ENCODE measurements at places on chromosomes 3 and 15. TPM values are rescaled to one million over a fixed set of nuclear protein-coding genes. Genes with fewer than 3 reads are reported as not detected.

DNA sequence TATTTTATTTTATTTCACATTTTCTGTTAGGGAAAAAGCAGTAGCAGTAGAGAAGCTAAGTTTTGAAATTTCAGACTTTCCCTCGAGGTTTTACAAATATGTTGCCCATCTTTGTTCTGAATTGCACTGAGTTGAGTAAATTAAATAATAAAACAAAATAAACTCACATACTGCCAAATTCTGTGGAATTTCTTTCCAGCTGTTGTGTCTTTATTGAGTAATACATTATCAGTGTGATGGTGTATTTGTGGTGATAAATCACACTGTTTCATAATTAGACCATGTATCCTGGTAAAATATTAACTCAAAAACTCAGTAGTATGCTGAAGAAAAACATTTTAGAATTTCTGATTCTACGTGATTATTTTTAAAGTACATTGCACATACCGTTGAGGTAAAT, 592.1 kb downstream of the SI start:
- H3K27me3 ChIP-seq = no peaks in the 10 kb centered on the region
- no peak overlapping the region for H3K27ac ChIP-seq
- no peak overlapping the region for H3K4me3 ChIP-seq
- DNase-seq = no peak

DNA sequence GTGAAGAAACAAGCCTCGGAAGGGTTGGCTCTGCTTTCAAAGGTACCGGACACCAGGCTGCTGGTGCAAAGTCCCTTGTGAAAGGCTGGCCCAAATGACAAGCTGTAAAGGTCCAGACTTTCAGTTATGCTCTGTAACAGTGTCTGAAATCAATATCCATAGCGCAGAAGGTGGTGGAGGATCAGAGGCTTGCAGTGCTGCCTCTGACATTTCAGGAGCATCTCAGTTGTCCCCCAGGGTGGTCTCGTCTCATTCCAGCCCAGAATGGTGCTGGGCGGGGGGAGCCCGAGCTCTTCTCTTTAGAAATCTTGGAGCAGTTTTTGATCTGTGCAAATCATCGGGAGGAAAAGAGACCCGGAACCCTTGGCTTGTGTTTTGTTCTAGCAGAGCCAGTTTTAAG, 402.3 kb upstream of the RGMA start:
- no peaks in the 10 kb centered on the region for H3K36me3 ChIP-seq
- H3K4me1 ChIP-seq = no peaks in the 10 kb centered on the region
- no peak overlapping the region for H3K4me3 ChIP-seq
- DNase-seq = no peak

DNA sequence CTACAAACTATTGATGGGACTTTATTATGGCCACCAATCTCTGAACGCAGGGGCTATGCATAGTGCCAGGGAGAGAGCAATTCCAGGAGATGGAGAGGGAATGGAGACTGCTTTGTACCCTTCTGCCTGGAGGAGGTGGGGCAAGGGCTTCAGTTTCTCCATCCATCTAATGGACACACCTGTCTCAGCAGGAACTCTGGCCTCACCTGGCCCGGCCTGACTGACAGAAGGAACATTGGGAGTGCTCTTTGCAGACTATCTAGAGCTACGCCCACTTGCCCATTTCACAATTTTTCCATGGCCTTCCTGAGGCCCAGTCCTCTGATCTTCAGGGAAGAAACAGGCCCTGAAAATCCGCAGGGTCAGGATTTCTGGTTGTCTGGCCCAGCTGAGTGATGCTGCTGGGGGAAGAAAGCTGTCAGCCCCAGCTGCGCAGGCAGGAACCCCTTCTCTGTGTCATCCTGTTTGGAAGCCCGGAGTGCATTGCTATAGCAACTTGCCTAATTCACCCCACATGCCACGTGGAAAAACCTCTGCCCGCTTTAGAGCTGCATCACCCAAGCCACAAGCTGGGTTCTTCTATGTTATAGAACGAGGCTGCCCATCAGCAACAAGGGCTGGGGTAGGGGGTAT, 6.4 kb downstream of the ITGA11 start:
- no peaks in the 10 kb centered on the region for H3K36me3 ChIP-seq
- no peaks in the 10 kb centered on the region for H3K4me1 ChIP-seq
- no peak for DNase-seq

DNA sequence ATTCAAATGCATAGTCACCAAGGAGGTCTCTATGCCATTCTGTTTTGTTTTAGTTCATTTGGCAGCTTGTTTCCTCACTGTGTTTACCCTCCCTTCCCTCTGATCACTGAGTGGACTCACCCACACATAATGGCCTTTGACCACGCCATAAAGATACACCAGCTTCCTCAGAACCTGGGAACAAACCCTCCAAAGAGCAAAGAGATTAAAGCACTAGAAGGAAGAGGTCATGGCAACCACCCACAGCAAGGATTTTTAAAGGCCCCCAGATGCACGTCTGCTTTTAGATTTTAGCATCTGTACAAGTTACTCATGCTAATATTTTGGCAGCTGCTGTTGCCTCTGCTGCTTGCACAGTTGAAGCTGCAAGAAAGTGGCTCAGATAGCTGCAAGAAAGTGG, 47.9 kb upstream of the CADPS start:
- no peaks in the 10 kb centered on the region for H3K36me3 ChIP-seq
- H3K4me3 ChIP-seq = no peak overlapping the region
- DNase-seq = no peak

- H3K4me1 ChIP-seq = peaks cover 68% of the 10 kb centered on the region
- H3K4me3 ChIP-seq = peak overlapping the region; percentile 92
- H3K36me3 ChIP-seq = no peaks in the 10 kb centered on the region
- H3K27me3 ChIP-seq = no peaks in the 10 kb centered on the region
- H3K27ac ChIP-seq = peak overlapping the region; percentile 89
- DNase-seq = no peak
Measured at GRCh38 chr15:72231833-72232478, 966 bp upstream of the PKM start.

DNA sequence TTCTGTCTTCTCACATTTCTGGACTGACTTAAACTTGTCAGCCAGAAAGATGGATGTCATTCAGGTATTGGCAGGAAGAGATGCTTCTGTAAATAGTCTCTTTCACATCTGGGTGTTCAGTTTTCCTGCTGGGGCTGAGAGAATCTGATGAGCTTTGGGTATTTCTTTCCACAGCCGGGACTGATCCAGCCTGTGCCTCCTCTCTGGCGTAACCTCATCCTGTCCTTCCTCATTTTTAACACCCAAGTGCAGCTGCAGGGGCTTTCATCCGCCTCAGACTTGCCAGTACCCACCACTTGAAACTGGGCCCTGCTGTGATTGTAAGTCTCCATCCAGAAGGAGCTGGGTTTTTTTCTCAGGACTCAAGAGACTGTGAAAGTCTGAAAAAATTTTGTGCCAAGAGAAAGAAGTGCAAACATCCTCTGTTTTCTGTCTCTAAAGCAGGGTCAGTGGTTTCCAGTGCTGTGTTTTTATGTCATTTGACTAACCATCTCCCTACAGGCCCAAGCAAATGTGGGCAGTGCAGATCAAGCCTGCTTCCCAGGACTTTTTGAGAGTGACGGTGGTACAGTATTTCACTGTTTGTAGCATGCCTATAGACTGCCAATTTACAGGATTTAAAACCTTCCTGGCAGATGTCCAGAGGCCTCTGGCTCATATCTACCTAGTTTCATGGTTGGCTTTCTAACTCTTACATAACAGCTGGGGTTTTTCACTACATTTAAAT, 342.7 kb downstream of the PTPRG start:
- no peaks in the 10 kb centered on the region for H3K4me1 ChIP-seq
- no peak overlapping the region for H3K4me3 ChIP-seq
- DNase-seq = no peak
- no peaks in the 10 kb centered on the region for H3K36me3 ChIP-seq
- H3K27ac ChIP-seq = no peak overlapping the region
- H3K27me3 ChIP-seq = no peaks in the 10 kb centered on the region

- H3K36me3 ChIP-seq = no peaks in the 10 kb centered on the region
- H3K4me1 ChIP-seq = peaks cover 49% of the 10 kb centered on the region
- peak overlapping the region; percentile 65 for H3K4me3 ChIP-seq
- peaks cover 20% of the 10 kb centered on the region for H3K27me3 ChIP-seq
Measured at GRCh38 chr3:72099326-72100079, 314.6 kb upstream of the PROK2 start.

DNA sequence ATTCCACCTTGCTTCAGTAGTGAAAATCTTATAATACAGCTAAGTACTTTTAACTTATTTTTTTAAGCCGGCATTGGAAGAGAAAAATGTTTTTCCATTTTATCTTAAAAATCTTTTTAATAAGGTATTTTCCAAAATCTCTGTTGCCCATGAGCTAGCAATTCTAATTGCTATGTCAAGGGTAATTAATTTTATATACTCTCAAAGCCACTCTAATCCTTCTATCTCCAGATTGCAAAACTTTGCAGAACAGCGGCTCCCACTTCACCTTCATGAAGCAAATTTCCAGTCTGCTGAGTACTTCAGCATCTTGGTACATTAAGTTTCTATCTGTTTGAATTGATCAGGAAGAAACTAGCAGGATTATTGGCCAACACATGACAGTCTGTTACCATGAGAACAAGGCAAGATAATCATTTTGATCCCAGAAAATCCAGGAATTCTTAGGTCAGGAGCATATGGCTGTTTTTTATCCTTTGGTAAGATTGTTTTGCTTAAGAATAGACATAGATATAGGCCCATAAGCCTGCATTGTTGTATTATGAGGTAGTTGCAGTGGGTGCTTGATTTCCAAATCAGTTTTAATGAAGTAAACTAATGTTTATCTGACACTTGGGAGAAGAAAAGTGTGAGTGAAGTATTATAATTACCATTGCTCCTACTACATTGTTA, 6.0 kb downstream of the TIPARP start:
- H3K36me3 ChIP-seq = no peaks in the 10 kb centered on the region
- H3K4me1 ChIP-seq = peaks cover 30% of the 10 kb centered on the region
- no peak overlapping the region for H3K4me3 ChIP-seq
- H3K27ac ChIP-seq = peak overlapping the region; percentile 65

DNA sequence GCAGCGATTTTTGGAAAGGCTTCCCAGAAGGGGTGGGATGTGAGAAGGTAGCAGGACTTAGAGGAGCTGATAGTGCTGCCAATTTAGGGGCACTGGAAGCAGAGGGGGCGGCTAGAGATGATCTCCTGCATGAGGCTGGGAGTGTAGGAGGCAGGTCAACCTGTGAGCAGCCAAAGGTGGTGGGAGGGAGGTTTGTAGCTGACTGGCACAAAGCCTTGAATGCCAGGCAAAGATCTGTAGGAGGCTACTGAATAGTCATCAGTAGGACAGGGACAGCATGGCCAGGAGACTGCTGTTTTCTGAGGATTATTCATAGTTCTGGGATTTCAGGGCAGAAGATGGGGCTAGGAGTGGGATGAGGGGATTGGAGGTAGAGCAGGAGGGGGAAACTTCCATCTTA, 2.2 kb downstream of the SCAMP5 start:
- peaks cover 17% of the 10 kb centered on the region for H3K4me1 ChIP-seq
- no peak overlapping the region for H3K4me3 ChIP-seq
- DNase-seq = peak; percentile 20
- no peaks in the 10 kb centered on the region for H3K36me3 ChIP-seq
- H3K27ac ChIP-seq = no peak overlapping the region

GRCh38 chr3:71505767-71506350, 77.7 kb downstream of the FOXP1 start:
- H3K27ac ChIP-seq = no peak overlapping the region
- DNase-seq = no peak
- no peaks in the 10 kb centered on the region for H3K36me3 ChIP-seq
- H3K4me3 ChIP-seq = no peak overlapping the region
- H3K27me3 ChIP-seq = no peaks in the 10 kb centered on the region

DNA sequence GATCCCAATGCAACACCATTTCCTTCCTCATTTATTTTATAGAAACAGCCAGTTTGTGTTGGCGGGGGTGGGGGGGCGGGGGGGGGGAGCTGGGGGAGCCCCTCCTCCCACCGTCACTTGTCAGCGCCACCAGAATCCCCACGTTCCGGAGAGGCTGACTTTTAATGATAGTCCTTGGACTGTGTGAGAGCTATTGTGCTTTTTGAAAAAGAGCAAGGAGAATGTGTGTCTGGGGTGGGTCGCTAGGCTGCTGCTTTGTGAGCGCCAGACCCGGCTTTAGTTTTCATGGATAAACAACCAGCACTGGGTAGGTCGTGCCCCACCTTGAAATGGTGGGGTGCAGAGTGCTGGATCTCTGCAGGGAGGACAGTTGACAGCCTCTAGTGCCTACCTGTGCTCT, 135.0 kb upstream of the ONECUT1 start:
- H3K4me1 ChIP-seq = no peaks in the 10 kb centered on the region
- H3K4me3 ChIP-seq = no peak overlapping the region
- no peaks in the 10 kb centered on the region for H3K27me3 ChIP-seq
- no peaks in the 10 kb centered on the region for H3K36me3 ChIP-seq

DNA sequence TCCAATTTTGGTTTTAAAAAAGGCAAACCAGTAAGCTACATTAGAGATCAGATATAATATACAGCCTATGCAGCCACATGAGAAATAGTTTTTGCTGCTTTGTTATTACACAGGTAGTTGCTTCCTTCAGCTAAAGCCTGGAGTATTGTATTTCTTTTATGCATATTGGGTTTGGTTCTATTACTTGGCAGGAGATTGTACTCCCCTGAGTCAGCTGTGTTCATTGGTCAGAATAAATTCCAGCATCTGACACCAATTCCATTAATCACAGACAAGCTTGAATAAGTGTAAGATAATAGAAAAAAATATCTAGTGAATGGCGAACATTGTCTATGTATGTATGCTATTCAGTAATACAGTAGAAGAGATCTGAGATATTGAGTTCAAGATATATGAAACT, 26.1 kb upstream of the ZCWPW2 start:
- no peak overlapping the region for H3K27ac ChIP-seq
- H3K4me3 ChIP-seq = no peak overlapping the region
- H3K36me3 ChIP-seq = peaks cover 81% of the 10 kb centered on the region
- DNase-seq = no peak
- H3K27me3 ChIP-seq = no peaks in the 10 kb centered on the region

- H3K27me3 ChIP-seq = no peaks in the 10 kb centered on the region
- DNase-seq = no peak
- H3K36me3 ChIP-seq = no peaks in the 10 kb centered on the region
- no peak overlapping the region for H3K4me3 ChIP-seq
- peaks cover 47% of the 10 kb centered on the region for H3K4me1 ChIP-seq
Measured at GRCh38 chr3:107627962-107628542, 105.3 kb downstream of the BBX start.

GRCh38 chr3:189771842-189772450, 140.8 kb downstream of the TP63 start:
- no peaks in the 10 kb centered on the region for H3K27me3 ChIP-seq
- no peaks in the 10 kb centered on the region for H3K4me1 ChIP-seq
- DNase-seq = no peak

Gene CMTM7
- polyA plus RNA-seq = 27.6 TPM

Gene TM4SF18
- 6.6 TPM for polyA plus RNA-seq
